HepG2 (cell line): ENCODE measurements at places on chromosomes 16 and 17. TPM values are rescaled to one million over a fixed set of nuclear protein-coding genes. Genes with fewer than 3 reads are reported as not detected.

Gene NPW
- 0.97 TPM in 1 of 2 replicates, not detected in the other for total RNA-seq

DNA sequence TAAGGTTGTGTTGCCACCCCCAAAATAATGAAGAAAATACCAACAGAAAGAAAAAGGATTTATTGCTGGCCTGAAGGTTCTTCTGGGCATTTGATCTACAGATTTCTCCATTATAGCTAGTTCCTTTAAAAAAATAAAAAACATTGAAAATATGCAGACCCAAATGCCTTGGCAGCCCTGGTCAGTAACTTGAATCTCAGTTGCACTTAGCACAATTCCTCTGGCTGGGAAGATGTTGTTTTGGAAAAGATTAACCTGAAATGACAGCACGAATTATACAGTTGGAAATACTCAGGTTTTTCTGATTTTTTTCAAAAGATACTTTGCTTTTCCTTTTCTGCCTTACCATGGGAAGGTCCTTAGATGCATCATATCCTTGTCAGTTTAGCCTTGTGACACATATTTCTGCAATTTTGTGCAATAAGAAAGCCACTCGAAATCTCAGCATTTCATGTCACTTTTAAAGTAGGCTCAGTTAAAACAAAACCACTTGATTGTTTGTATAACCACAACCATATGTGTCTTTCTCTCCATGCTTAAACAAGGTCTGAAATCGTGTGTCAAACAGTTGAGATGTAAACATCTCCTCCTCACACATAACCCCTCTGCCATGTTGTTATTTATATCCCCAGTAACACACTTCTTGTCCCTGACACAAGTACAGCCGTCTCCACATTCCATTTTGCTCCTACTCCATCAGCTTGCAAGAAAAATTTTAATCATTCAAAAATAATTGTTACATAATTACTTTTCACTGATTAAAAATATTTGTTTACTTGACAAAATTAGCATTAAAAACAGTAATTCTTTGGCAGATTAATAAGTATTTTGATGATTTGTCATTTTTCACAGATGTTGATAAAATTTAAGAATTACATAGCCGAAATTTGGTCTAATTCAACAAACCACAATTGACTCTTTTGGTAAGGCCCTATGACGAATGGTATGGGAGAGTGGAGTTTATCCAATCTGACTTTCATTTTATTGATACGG is 61.1 kb downstream of the SIAH1 start:
- DNase-seq: no peak

- no peak for DNase-seq
These were observed 4.8 kb upstream of the HOXB8 start for GRCh38 chr17:48619826-48620449.

Gene SDR42E1
- 0.01 and 0.13 TPM in 2 replicates for total RNA-seq

Gene SKAP1
- total RNA-seq: not detected in 2 replicates

DNA sequence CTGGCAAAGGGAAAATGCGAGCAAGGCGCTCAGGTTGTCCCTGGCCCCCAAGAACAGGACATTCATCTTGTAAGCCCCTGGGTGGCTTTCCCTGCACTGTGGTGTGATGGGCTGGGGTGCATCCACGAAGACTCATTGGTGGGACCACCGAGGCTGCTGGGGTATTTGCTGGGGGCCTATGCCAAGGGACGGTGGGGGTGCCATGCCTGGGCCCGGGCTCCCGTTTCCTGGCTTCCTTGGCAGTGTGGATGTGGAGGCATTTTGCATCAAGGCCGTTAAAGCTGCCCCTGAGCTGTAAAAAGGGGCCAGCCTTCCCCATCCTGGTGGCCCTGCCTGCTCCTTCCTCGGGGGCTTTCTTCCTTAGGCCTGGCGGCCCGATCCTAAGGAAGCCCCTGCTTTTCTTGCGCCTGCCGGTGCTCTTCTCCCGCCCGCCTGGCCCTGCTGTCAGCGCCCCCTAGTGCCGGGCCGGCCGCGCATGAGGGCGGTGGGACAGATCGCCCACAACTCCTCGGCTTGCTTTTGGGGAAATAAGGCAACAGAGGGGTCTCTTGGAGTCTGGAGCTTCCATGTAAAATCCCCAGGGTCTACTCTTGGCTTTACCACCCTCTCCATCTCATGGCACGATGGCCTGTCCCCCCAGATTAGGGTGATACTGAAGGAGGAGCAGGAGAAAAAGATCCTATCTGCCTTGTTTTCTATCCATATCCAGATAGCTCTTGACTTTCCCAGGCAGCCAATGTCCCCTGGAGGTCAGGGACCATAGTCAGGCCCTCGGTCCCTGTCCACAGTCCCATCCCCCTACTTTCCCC is 9.8 kb upstream of the TBX2 start:
- no peak for DNase-seq

DNA sequence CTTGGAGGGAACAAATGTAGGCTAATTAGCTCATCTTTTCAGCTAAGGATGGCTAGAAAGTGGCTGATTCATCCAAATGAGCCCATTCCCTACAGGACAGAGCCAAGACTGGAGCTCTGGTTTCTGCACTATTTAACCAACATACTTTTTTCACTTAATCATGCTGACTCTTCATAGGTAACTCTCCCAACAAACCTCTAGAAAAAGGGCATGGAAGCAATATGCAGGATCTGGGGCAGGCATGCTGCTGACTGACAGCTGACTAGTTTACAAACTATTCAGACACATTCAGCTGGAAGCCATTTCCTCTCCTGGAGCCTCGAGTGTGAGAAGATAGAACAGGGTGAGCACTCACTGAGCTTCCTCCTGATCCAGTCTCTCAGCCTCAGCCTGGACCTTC is 6.2 kb downstream of the BECN1 start:
- DNase-seq: no peak

- no peak for DNase-seq
These were observed 31.3 kb downstream of the CD300LB start for GRCh38 chr17:74499992-74500391.

- DNase-seq: no peak
These were observed 42.7 kb downstream of the NT5M start for GRCh38 chr17:17345686-17346427.

GRCh38 chr17:9237661-9238301 is 216.5 kb downstream of the NTN1 start:
- peak; percentile 91 for DNase-seq

Gene SOST
- total RNA-seq: not detected in 2 replicates
